ENCODE measurements at places on chromosomes 1 and 21.

DNA sequence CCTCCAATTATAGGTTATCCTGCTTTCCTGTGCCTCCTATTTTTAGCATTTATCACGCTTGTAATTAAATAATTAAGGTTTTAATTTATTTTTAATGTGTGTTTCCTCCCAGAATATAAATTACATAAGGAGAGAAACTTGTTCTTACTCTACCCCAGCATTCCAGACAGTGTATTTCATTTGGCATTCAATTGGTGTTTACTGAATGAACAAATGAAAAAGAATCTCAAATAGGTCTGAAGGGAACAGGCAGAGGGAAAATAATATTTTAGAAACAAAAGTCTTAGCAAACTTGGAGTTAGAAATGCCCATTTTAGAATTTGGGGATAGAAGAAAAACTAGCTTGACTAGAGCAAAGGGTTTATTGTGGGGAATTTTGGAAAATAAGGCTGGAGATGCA lies 9.9 kb upstream of the RSRP1 start:
- DNase-seq, result no peak

DNA sequence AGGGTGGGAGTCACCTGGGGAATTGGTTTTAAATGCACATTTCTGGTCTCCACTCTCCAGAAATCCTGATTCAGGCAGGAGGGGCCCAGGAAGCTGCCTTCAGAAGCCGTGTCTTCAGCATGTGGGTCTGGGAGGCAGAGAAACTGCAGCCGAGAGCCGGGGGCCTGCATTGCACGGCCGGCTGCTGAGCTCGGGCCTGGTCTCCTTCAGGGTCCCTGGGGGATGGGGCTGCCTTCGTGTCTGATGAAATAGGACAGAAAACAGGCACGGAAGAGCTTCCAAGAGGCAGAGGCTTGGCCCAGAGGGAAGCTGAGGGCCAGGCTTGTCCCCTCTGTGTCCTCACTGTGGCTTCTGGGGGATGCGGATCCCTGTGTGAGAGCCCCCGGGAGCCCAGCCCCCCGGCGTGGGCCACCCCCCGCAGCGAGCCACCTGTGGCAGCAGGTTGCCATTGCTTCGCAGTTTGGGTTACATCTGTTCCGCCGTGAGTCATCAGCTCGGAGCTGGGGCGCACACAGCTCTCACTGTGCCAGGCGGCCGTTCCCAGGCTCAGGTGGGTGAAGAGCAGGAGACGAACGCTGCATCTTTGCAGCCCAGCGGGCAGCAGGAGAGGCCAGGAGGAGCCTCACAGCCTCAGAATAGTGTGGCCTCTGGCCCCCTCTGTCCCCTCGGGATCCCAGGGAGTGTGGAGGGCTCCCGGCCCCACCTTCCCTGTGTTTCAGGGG lies 72.4 kb downstream of the AJAP1 start:
- no peak for DNase-seq

GRCh38 chr1:32045772-32046171 lies 27.0 kb upstream of the TMEM39B start:
- no peak for DNase-seq

DNA sequence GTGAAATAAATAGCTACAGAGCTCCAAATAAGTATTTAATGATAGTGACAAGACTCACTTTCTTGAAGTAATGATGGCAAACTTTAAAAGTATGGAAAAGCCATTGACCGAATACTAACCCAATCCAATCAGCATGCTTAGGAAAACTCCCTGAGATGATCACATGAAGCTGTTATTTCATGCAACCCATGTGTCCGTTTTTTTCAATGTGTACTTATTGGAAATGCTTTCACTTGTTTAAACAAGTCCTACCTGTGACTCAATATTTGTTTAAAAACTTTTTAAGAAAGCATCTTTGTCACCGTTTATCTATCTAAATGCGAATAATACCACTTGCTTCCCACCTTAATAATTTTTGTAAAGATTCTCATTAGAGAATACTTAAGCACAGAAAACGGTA lies 185.8 kb downstream of the NRIP1 start:
- DNase-seq, result no peak

DNA sequence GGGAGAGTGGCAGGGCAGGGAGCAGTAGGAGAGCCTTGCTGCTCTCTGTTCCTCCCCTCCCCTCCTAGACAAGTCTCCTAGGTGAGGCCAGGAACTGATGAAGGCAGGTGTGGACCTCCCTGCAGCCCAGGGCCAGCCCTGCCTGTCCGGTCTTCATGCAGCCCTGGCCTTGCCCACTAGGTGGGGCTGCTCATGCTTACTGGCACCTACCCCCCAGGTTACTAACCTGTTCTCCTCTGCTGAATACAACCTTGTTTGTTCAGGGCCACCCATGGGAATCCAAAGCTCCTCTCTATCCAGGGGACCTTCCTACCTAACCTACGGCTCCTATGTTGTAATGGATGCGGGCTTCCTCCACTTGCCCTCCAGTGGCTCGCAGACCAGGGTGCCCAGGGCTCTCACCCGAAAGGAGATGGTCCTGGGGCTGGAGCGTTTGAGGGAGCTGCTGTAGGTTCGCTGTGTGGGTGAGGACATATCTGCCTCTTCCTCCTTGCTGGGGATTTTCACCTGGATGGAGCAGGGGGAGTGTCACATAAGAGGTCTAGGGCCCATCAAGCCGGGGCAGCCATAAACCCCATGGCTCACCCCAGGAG lies 7.9 kb upstream of the TNNT2 start:
- DNase-seq, result no peak

GRCh38 chr1:56469640-56470371 lies 109.6 kb downstream of the PLPP3 start:
- no peak for DNase-seq

GRCh38 chr1:93172778-93173177 lies 7.4 kb downstream of the TMED5 start:
- no peak for DNase-seq

DNA sequence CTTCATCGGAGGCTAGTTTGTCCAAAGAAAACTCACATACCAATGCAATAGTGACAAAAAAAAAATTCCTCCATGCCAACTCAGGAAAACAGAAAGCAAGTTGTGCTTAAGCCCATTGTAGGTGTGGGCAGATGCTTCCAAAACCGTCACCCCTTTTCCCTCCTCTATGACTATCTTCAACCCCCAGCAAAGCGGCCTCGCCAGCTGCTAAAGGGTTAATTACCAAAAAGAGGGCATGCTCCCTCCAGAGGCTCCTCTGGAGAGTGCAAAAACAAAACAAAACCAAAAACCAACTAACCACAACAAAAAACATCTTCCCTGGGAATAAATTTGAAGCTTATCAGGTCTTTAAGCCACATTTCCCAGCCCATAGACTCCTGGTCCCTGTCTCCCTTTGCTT lies 1.2 kb downstream of the LMOD1 start:
- no peak for DNase-seq

DNA sequence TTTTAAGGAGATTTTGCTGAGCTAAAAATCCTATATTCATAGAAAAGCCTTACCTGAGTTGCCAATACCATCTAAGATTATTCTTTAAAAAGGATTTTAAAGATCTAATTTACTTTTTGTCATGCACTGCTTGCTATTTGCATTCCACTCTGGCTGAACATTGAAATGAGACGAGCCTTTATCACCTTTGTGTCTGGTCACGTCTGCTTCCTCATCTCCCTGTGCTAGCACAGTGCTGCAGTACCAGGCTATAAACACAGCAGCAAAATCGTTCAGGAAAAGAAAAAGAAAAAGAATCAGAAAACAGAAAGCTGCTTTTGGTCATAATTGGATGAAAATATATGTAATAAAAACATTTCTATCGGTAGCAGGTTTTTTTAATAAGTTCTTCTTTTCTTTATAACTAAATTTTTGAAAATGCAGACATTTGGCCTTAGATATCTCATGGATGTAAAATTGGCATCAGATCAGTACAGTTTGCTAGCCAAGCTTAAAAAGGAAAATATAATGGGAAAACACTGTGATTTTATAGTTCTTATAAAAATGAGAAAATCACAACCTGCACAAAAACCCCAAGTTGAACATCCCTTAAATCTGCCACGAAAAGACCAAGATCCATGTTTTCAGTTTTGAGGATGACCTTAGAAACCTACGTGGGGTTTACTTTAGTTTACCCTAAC lies 735.7 kb upstream of the CXADR start:
- DNase-seq, result no peak

DNA sequence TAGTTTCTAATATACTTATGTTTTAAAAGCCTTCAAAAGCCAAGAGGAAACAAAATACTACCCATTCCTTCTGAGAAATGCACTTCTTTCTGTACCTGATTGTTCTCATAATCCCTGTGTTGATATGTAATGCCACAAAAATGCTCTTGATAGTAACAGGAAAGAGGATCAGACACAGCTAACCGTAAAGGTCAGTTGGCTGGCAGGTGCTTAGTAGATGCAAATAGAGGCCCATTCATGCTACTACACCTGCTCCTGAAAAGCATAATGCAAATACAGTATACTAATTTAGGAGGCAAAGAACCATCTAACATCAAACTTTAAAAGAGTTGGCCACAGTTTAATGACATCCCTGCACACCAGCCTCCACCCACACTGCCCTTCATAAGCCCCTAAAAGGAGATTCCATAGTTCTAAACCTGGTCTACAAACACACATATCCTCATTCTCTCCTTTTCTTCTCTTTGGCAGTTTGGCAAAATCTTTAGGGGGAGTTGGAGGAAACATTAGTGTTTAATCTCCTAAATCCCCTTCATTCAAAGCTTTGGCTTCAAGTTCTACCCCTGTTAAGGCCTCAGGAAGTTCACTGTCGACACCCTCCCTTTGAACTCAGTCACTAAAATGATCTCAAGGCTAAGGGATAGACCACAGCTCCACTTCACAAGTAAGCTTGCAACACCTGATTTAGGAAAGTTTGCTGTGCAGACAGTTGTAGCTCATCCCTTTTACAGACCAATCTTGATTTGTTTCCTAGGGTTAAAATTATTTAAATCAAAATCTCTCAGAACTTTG lies 2.9 kb upstream of the CD46 start:
- no peak for DNase-seq

DNA sequence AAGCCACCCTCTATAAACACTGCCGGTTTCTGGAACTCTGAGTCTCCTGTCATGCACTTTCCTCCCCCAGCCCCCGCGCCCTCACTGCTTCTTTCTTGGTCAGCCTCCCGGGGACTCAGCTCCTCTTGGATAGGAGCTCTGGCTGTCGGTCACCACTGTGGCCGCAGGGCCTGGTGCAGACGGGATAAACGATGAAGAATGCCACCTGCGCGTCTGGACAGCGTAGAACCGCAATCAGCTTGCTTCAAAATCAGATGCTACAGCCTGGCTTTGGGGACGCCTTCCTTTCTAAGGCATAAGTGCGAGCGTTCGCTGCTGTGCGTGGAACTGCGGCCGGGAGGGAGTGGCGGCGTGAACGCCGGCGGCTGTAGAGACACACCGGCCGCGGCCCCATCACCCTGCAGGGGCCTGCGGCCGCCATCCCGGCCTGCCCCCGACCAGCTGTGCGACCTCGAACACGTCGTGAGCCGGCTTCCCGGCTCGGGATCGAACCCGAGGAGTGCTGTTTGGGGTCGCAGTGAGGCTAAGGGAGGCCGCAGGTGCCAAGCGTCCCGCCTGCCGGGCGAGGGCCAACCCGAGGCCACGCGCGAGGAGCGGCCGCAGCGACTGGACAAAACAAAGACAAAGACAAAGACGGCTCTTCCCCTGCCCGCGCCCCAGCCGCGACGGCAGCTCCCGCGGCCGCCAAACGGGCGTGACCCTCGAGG lies 688 bp downstream of the PTTG1IP start:
- DNase-seq, result no peak

GRCh38 chr1:13543451-13544220 lies 29.8 kb upstream of the LRRC38 start:
- DNase-seq, result no peak

DNA sequence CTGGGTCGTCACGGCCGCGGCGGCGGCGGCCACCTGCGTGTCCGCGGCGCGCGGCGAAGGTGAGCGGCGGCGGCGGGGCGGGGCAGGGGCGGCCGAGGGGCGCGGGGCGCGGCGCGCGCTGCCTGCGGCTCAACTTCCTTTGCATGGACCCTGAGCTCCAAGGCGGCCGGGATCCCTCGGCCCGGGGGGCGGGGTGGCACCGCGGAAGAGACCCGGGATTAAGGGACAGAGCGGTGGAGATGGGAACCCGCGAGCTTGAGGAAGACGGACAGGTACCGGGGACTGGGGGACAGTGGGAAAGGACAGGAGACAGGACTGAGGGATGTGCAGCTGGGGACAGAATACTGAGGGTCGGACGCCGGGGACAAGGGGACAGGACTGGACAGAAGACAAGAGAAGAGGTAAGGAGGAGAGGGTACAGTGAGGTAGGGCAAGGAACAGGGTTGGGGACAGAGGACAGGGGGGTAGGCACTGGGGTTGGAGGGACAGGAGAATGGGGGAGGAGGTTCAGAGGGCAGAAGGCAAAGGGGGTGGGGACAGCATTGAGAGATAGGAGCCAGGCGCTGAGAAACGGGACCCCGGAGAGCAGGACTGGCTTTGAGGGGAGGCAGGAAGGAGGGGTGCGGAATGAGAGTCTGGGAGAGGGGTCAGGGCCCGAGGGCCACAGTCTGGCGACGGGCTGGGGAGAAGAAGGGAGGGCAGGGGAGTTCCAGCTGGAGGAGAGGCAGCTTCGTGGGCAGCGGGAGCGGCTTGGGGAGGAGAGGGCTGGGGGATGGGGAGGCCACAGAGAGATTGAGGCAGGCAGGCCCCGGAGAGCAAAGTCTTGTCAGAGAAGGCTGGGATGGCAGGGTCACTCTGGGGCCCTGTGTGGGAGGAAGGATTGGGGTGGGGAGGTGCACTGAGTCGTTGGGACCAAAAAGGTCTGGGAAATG lies 648 bp downstream of the EPHA8 start:
- no peak for DNase-seq

- no peak for DNase-seq
These were observed 873 bp downstream of the IFT25 start for GRCh38 chr1:53944469-53945182.

DNA sequence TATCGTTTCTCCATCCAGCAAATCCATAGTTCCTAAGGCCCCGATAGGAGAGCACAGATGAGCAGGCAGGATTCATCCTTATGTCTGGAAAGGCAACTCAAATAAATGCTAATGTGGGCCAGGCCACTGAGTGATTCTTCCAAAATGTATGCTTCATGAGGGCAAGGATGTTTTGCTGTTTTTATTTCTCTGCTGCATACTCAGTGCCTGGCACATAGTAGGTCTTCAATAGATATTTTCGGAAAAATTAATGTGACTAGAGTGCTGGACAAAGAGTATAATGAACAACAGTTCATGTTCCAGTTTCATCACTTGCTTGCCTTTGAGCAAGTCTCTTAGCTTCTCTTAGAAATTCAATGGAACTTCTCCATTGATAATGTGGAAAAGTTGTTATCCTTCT lies 357.7 kb downstream of the PRDM2 start:
- DNase-seq, result no peak

DNA sequence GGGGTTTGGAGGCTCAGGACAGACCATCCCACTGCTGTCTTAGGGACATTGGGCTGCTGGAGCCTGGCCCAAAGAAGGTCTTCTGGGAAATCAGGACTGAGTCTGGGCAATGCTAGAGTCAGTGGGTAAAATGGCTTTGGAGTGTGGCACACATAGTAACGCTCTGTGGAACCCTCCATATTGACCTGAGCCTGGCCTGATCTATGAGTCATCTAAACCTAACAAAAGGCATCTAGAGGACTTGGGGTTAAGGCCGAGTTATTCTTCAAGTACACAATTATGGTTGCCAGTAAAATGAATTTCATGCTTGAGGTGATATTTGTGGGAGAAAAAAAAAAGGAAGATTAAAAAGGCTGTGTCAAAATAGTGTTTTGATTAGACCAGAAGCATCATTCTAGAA lies 77.7 kb downstream of the ST6GALNAC5 start:
- no peak for DNase-seq

GRCh38 chr1:156874572-156875340 lies 14.1 kb downstream of the NTRK1 start:
- no peak for DNase-seq

- DNase-seq, result no peak
These were observed 1.8 kb upstream of the FNDC10 start for GRCh38 chr1:1601564-1602303.

Measured in AG09319 (cell line).